ENCODE measurements at places on chromosomes 5 and 9. TPM values are rescaled to one million over a fixed set of nuclear protein-coding genes. Genes with fewer than 3 reads are reported as not detected.

Gene CMBL
- total RNA-seq, result 1.4 TPM

Gene NOXA1
- total RNA-seq, result not detected

Gene PCDHA11
- total RNA-seq, result not detected

DNA sequence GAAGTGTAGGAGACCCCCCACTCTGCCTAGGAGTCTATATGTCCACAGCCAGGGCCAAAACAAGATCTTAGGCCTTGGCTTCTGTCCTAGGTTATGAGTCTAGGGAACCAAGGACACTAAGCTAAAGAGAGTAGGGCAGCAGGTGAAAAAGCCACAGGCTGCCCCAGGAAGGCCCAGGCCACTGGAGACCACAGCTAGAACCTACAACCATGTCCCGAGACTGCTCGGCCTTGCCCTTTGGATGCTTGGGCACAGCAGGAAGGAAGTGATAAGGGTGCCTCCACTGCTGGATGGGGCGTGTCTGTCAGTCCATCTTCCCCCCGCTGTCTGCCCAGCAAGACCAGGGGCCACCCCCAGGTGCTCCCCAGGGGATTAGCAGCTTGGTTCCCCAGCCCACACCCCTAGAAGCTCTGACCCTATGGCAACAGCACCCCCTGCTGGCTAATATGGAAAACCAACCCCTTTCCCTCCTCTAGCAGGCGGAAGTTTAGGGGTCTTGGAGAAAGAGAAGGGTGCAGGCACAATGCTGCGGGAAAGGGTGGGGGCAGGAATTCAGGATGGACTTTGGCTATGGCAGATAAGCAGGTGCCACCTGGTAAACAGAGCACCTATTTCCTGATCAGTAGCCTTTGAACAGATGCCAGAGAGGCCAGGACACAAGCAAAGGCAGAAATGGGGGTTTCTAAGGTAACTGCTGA, 10.5 kb upstream of the IRF1 start:
- peak; percentile 76 for DNase-seq

DNA sequence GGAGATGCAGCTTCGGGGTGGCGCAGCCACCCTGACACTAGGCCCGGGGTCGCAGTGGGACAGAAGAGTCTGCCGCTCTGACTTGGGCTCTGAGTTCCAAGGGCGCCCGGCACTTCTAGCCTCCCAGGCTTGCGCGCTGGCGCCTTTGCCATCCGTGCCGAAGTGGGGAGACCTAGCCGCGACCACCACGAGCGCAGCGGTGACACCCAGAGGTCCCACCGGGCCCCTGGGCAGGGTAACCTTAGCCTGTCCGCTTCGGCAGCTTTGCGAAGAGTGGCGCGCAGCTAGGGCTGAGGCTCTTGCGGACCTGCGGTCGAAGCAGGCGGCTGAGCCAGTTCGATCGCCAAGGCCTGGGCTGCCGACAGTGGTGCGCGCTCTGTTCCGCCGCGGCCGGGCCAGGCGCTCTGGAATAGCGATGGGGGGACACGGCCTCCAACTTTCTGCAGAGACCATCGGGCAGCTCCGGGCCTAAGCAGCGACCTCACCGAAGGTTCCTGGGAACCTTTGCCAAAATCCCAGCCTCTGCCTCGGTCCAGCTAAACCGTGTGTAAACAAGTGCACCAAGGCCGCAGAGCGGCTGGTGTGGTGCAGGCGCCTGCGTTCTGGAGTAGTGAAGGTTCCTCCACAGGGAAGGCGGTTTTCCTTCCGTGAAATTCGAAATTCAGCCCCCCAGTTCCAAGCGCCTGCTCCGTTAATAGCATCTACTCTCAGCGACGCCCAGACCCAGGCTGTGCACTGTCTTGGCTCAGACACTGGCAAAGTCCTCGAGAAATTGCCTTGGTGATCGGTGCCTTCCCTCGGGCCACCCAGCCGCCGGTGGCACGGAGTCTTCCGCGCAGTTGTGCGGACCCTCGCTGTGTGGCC, 7.4 kb downstream of the TLX3 start:
- DNase-seq, result no peak

- DNase-seq, result peak; percentile 56
Measured at GRCh38 chr5:82225525-82226172, 52.5 kb downstream of the RPS23 start.

DNA sequence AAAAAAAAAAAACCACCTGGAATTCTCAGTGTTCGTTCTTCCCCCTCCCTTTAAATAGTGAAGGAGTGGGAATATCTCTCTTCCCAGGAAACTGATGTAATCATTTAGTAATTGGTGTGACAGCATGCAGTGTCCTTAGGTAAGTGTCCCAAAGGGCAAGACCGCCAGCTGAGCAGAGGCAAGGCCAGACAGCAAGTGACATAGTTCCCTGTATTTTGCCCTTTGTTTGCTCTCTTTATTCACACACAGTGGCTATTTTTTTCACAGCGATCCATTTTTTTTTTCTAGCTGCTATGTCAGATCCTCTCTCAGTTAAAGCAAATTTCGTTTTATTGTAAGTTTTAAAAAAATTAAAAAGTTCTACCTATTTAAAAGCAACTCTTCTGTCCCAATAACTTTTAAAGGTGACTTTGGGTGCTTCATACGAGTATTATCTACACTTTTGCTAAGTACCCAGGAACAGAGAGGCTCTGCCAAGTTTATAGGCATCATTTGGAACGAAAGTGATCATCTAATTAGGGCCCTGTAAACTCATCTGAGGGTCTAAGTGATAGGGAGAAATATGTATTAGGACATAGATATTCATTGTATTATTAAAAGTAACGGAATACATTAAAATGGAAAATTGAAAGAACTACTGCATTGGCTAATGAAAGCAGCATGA, 98.2 kb upstream of the ALDH1A1 start:
- DNase-seq, result no peak

DNA sequence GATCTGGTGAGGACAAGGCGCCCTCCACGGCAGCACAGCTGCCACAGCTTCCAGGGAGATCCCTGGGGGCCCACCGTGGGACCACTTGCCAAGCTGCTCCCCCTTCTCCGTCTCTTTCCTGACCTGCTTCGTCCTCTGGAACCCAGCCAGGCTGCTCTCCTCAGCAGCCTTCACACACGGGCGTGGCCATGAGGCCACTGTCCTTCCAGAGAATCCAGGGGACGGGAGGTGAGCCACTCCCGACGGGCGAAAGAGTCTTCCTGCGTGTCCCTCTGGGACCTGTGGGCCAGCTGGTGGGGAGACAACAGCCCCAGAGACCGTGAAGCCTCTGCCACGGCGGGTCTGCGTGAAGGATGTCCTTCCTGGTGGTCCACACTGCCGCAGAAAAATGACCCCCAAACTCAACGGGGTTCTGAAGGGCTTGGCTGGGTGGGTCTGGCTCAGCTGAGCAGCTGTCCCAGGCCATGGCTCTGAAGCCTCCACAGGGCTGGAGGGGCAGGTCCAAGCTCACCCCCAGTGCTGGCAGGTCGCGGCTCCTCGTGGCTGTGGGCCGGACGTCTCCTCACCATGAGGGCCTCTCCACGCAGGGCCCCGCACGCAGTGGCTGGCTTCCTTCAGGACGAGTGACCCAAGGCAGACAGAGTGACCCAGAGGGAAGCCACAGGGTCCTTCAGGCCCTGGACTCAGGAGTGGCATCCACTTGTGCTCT, 47.4 kb upstream of the NKD2 start:
- no peak for DNase-seq

DNA sequence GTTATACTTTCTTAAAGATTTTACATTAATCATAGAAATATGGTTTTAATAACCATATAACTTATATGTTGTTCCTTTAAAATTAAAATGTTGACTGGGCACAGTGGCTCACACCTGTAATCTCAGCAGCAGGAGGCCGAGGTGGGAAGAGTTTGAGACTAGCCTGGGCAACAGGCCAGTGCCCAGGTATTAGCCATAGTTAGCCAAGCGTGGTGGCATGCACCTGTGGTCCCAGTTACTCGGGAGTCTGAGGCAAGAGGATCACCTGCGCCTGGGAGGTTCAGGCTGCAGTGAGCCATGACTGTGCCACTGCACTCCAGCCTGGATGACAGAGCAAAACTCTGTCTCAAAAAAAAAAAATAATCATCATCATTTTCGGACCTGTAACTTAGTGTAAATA, 133.5 kb downstream of the DTWD2 start:
- DNase-seq, result no peak

Measured in SJSA1 (cell line).